ENCODE measurements at places on chromosomes 3 and 15.

DNA sequence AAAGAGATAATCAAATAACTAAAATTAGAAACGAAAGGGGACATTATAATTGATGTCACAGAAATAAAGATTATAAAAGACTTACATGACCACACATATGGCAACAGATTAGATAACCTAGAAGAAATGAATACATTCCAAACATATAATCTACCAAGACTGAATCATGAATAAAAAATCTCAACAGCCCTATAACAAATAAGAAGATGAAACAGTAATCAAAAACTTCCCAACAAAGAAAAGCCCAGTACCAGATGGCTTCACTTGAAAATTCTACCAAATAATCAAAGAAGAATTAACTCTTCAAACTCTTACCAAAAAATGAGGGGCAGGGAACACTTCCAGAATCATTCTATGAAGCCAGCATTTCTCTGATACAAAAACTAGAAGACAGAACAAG, 11.8 kb downstream of the TOP2B start:
- no peak for DNase-seq

DNA sequence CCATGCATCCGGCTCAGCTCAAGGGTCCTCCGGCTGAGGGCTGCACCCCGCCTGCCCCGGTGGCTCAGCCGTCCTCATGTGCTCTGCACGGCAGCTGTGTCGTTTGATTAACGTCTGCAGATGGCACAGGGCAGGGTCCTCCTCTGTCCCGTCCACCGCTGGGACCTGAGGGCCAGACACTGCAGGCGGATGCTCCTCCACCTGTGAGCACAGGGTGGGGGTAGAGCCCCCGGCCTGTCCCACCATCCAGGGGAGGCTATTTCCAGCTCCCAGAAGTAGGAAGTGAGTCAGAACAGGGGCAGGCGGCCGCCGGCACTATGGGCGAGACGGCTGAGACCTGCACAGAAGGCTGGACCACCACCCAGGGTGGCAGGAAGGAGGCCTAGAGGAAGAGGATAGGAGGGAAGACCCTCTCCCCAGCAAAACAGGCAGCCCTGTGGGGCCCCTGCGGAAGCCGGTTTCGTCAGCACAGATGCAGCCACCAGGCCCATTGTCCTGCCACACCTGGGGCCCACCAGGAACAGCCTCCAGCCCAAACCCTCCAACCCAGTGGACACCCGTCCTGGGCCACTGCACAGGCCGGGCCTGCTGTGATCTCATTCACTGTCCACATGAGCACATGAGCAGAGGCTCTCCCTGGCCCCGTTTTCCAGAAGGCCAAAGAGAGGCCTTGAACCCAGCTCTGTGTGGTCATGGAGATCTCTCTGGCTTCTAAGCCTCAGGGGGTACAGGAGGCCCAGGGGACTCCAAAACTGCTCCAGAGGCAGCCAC, 12.6 kb upstream of the PLXND1 start:
- peak; percentile 21 for DNase-seq

GRCh38 chr3:16838561-16838960, 46.2 kb upstream of the PLCL2 start:
- no peak for DNase-seq

GRCh38 chr3:69353503-69353902, 32.4 kb downstream of the FRMD4B start:
- DNase-seq, result no peak

DNA sequence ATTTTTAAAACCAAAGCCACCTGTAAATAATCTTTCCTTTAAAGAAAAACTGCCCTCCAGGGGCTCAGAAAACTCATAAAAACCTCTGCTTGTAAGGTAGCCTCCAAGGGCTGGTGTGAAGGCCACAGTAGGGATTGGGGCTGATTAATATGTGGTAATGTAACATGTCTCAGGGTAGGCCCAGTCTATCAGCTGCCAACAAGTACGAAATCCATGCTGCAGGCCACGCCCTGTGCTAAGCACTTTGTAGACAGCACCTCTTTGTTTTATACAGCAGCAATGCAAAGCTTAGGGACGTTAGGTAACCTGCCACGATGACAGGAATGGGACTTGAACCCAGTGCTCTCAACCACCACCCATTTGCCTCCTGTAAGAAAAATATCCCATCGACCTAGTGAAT, 65.6 kb upstream of the PRICKLE2 start:
- DNase-seq, result no peak

Data from WERI-Rb-1 (cell line).